Stimulated activated CD8-positive, alpha-beta memory T cell treated with anti-CD3 and anti-CD28 coated beads, Interleukin-7, amount 100 ng/mL, for 4 hours (primary cell): ENCODE measurements at places on chromosomes 2 and 18.

DNA sequence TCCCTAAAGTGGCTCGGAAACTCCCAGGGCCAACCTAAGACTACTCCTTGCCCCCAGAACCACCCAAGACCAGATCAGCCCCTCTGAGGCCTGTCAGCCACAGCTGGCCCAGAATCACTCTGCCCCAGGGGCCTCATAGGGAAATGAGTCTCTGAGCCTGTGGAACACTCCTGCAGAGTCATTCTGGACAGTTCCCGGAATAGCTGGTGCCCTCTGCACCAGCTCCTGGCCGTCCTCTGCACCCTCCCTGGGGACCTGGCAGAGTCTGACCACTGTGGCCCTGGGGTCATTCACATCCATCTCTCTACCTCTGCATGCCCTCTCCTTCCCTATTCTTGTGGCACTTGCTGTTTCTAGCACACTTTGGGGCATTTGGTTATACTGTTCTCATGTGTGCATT is 14.6 kb upstream of the TMEM214 start:
- DNase-seq = no peak

DNA sequence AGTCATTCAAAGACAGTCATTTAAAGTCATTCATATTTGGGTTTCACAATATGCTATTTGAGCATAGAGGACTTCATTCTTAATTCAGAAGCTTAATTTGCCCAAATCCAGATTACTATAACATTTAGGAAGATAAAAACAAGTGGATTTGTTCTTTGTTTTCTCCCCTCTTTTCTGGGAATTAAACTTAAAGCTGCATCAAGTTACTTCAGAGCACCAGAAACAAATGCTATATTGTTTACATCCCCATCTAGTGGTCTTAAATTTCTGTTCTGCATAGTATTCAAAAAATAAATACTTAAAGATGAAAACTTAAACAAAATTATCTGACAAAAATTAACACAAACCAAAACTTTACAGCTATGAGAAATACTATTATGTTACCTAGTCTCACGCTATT is 34.7 kb upstream of the MARCHF7 start:
- no peak for DNase-seq

- no peak for DNase-seq
Observed at GRCh38 chr2:159946326-159946999, 116.0 kb downstream of the PLA2R1 start.

DNA sequence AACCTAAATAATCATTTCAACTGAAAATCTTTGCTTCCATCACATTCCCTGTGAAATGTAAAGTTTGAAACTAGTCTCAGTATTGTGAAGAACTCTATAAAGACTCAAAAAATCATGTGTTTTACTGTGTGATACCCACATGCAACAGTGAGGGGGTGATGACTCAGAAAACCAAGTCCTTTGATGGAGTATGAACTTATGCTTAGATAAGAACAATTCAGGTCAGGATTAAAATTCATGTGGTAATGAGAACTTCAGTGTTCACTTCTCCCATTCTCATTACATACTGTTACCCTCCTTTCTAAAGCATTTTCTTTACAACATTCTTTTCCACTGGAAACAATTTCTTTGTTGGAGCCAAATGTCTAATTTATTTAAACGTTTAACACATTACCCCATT is 360.2 kb downstream of the FSIP2 start:
- no peak for DNase-seq

- no peak for DNase-seq
Observed at GRCh38 chr18:845152-845819, 33.2 kb upstream of the YES1 start.

- no peak for DNase-seq
Observed at GRCh38 chr2:142682528-142682927, 194.9 kb upstream of the KYNU start.

- DNase-seq = no peak
Observed at GRCh38 chr2:128413718-128414341, 95.2 kb upstream of the HS6ST1 start.

- DNase-seq = no peak
Observed at GRCh38 chr18:72107647-72108383, 436.3 kb downstream of the CBLN2 start.

GRCh38 chr2:239204136-239204875 is 196.5 kb downstream of the HDAC4 start:
- no peak for DNase-seq

DNA sequence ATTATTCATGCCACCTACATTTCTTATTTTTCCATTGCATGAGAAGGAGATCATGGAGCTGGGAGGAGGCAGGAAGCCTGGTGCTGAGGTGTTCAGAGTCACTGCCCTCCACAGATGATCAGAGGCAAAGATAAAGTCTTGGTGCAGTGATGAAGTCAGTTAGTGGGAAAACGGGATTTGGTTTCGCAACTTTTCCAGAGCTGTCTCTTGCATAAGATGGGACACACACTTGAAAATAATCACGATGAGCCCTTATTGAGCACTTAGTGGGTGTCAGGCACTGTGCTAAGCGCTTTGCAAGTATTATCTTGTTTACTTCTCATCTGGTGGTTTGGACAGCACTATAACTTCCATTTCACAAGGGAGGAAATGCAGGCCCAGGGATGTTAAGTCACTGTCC is 222.1 kb upstream of the SMAD2 start:
- no peak for DNase-seq

DNA sequence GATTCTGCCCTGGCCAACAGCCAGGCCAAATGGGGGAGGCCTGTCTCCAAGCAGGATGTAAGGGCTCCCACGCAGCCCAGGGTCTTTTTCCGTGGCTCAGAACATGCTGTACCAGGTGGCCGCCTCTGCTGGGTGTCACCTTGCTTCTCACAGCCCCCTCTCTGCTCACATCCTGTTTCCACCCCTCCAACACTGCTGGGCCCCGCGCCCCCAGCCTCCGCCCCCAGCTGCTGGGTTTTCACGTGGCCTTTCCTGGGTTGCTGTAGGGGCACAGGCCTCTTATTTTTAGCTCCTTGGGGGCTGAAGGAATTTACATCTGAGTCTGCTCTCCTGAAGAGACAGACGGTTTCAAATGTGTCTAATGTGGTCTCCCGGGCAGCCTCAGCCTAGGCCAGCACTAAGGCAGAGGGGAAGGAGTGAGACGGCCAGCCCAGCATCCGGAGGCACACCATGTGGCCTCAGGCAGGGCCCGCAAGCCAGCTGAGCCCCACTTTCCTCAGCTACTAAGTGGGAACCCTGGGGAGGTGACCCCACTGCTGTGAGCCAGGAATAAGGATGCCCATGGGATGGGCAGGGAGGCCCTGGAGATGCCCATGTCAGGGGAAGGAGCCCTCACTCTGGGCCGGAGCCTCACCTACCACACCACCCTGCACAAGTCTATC is 18.7 kb upstream of the DUSP2 start:
- DNase-seq = peak; percentile 89

DNA sequence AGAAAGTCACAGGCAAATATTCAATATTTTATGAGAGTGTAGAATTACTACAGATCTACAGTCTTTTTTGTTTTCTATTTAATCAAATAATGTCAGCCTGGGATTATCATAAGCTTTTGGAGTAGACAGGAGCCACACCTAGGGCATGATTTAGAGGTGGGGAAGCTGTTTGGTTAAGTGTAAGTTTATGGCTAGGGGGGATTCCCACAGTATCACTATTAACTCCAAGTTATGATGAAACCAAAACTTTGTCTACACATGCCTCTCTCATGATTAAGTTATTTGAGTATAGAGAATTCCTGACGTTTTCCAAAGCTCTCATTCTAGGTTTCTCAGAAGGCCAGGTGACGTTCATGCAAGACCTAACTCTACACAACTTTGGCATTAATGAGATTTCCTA is 2.1 kb downstream of the SERPINB10 start:
- no peak for DNase-seq

- DNase-seq = no peak
Observed at GRCh38 chr2:60746318-60746717, 9.8 kb upstream of the PAPOLG start.

DNA sequence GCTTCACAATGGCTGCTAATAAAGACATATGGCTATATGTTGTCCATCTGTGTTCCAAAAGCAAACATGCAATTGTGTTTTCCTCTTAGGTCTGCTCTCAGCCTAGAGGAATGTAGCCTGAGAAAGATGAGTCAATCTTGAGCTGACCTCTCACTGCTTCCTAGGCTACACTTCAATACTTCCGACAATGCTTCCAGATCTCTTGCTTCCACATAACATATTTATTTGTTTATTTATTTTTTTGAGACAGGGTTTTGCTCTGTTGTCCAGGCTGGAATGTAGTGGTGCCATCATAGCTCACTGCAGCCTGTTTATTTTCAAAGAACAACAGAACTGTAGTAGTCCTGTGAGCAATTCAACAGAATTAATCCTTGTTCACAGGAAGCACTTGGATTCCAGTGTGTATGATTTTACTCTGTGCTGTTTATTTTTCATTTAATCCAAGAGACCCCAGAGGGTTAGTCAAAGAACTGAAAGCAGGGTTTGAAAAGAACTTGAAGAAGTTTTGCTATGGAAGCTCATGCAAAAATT is 437.9 kb downstream of the TXNL1 start:
- no peak for DNase-seq

DNA sequence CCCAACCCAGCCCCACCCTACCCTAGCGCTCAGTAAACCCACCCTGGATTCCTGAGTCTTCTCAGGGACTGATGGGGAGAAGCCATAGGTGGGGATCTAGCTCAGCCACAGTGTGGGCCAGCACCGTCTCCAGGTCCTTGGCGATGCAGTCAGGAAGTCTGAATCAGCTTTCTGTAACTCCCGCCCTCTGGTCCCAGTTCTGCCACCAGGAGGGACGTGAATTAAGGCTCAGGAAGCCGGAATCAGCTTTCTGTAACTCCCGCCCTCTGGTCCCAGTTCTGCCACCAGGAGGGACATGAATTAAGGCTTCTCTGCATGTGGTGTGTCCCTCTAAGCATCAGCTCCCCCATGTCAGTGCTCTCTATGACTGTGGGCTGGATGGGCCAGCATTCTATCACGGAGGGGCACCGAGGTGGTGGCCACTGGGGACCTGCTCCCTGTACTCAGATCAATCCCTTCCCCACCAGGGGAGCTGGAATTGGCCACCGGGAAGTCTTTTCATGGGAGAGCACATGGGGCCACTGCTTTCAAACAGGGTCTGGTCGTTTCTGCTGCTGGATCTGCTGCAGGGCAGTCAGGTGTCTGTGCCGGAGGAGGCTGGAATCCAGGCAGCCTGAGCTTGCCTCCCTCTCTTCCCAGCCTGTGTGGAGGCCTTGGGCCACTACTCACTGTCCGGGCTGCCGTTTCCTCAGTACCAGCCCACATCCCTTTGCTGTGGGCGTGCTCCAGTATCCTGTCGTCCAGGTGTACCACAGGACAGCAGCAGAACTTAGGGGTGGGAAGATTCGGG is 24.7 kb downstream of the ASB18 start:
- DNase-seq = no peak

- no peak for DNase-seq
Observed at GRCh38 chr2:121189661-121190381, 95.2 kb downstream of the TFCP2L1 start.
